ENCODE measurements at places on chromosomes 7 and 10.

DNA sequence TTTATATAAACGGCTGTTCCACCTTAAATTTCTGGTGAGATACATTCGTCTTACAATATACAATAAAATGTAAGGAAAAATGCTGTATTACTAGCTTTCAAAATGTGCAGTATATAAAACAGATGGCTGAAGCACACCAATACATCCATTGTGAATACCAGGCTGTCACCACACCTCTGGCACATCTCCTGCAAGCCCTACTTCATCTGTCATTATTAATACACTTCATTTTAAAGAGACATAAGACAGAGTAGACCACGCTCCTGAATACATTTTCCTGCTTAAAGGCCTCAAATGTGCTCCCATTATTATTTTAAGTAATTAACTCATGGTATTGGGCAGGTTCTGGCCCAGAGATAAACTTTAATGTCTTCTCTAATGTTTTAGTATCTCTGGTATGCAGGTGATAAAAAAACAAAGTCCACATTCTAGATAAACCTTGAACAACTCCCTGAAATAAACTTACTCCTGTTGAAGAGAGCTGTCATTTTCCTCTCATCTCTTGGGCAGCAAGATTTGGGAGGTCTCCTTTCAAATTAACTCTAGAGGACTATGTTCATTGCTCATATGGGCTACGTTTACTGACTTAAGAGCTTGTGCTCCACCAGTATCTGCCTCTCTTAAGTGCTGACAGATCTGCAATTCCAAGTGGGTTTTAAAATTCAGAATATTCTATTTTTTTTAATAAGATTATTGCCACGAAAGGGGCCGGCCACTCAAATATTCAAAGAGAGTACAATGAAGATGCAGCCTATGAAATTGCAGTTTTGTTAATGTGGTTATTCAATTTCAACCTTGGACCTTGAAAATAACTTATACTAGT, 396.5 kb upstream of the SEMA3D start:
- no peak for DNase-seq

GRCh38 chr7:141954334-141954733, 7.6 kb upstream of the CLEC5A start:
- no peak for DNase-seq

GRCh38 chr7:149102666-149103065, 12.1 kb upstream of the ZNF786 start:
- no peak for DNase-seq

GRCh38 chr7:92705831-92706230, 115.6 kb upstream of the FAM133B start:
- DNase-seq: no peak

- DNase-seq: no peak
Measured at GRCh38 chr7:117606132-117606531, 126.3 kb downstream of the CFTR start.

GRCh38 chr7:87337331-87337730, 8.1 kb upstream of the CROT start:
- DNase-seq: no peak

GRCh38 chr10:86071145-86071544, 295.4 kb downstream of the GRID1 start:
- DNase-seq: no peak

DNA sequence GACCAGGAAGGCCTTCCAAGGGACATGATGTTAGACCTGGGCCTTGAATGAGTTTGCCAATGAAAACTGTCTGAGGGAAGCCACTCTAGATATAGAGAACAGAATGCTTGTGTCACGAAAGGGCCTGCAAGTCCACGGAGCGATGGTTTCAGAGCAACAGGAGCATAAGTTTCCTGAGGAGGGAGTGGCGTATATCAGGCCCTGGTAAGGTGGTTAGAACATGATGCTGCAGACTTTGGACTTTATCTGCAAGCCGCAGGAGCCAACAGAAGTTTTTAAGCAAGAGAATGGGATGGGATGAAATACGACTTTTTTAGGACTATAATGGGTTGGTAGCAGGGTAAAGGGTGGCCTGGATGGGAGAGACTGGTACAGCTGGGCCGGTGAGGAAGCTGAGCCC, 136.0 kb downstream of the FGFR2 start:
- DNase-seq: no peak

DNA sequence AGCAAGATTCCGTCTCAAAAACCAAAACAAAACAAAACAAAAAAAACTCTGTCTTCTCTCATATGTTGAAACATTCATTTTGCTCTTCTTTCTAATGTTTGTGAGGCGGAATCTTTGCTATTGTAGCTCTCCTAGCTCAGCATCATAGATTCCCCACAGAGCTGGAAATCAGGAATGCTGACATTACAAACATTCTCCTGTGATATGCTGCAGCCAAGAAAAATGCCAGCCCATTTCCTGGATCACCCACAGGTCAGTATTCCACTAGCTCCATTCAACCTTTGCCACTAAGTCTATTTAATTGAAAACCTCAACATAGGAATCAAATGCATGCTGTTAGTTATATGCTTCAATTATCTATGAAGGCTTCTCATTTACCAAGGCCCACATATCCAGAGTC, 186.3 kb downstream of the IPMK start:
- DNase-seq: no peak

- DNase-seq: no peak
Measured at GRCh38 chr10:122733443-122733842, 33.8 kb upstream of the C10orf120 start.

GRCh38 chr7:128860158-128861073, 2.2 kb upstream of the ATP6V1F start:
- no peak for DNase-seq

DNA sequence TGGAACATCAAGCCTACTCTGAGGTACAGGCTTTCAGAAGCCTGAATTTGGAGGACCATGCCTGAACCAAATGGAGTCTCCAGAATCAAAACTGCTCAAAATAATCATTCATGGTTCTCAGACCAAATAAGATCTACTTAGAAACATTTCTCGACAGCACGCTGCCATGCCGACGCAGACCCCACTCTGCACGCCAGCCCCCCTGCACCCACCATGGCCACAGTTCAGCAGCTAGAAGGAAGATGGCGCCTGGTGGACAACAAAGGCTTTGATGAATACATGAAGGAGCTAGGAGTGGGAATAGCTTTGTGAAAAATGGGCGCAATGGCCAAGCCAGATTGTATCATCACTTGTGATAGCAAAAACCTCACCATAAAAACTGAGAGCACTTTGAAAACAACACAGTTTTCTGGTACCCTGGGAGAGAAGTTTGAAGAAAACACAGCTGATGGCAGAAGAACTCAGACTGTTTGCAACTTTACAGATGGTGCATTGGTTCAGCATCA, 6.6 kb upstream of the KMT2C start:
- DNase-seq: no peak

DNA sequence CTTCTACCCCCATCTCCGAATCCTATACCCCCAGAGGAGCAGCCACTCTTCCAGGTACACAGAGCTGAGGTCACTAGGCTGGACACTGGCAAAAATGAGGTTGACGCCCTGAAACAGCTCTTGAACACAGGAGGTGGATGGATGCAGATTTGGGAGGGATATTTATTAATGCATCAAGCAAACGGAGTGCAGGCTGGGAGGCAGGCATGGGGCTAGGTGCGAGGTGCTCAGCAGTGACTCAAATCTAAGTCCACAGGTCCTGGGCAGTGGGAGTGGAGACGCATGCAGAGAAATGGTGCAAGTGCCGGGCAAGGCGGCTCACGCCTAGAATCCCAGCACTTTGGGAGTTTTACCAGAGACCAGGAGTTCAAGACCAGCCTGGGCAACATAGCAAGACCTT, 11.0 kb downstream of the GUSB start:
- DNase-seq: no peak

DNA sequence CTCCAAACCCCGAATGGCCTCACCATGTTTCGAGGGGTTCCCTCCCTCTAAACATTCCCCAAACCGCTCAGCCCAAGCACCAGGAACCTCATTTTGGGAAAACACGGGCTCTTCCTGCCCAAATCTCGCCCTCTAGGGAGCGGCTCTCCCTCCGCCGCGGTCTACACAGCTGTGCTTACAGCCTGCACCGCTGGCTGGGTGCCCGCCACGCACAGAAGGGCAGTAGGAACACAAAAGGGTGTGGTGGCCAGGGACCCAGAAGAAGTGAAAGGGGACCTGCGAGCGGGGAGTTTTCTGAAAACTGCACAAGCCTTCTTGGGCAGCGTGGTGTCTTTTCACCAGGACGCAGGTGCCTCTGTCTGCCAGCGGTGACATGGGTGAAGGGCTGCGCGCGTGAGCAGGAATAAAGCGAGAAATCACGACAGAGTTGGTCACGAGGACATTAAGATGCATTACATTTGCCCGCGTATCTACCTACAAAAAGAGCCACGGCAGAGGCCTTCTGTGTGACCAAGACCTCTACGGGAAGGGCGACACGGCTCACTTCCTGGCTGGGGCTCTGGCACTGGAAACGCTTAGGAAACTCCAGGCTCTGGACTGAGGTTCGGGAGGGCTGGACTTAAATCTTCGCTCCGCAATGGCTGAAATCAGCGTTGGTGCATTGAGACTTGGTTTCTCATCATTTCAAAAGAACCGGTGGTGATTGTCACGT, 171.7 kb downstream of the LSM5 start:
- DNase-seq: no peak

DNA sequence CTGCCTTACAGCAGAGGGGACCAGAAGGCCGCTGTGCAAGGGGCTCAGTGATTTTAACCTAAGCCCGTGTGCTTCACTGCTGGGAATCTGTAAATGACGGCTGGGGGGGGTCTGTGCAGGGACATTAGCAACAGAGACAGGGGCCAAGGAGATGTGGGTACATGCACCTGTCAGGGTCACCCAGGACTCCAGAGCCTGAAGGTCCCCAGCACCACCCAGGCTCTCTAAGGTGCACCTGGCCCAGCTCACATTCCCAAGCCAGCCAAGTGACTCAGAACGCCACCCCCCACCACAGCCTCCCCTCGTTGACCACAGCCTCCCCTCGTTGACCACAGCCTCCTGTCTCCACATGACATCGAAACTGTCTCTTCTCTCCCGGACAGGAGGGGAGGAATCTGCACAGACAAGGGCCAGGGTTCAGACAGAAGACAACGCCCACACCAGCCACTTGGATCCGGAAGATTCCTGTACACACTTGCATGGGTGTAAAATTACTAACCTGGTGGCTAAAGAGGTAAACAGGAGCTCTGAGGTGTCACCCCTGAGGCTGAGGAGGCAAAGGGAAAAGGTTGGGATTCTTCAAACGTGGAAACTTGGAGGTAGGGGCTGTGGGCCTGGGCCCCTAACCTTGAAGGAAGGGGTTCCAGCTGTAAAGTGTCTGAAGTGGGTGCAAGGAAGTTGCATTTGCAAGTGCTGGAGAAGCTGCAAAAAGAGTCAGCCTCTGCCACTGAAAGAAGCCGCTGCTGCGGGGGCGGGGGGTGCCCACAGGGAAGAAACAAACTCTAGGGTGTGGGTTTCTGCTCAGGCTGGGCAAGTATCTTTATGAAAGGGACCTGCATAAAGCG, 27.0 kb downstream of the CALML3 start:
- no peak for DNase-seq

DNA sequence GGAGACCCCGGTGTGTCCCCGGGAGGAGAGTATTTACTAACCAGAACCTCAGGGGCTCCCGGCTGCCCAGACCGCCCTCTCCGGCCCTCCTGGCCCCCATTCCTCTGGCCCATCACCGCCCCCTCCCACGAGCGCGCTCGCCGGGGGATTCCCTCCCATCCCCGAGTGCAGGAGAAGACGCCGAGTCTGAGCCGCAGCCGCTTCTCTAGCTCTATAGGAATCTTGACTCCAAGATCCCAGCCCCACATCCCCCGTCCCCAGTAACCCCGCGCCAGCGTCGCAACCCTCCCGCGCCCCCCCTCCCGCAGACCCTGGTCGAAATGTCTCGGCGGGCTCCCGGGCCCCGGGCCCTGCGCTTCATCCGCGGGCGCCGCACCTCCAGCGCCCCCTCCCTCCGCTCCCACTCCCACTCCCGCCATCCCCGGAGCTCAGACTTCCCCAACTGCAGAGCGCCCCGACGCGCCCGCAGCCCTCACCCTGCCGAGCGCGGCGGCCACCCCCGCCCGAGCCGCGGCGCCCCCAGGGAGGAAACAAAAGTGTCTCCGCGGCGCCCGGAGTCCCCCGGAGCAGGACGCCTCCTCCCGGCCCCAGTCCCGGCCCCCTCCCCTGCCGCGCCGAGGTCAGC, 541 bp downstream of the ELMO1 start:
- peak; percentile 15 for DNase-seq

DNA sequence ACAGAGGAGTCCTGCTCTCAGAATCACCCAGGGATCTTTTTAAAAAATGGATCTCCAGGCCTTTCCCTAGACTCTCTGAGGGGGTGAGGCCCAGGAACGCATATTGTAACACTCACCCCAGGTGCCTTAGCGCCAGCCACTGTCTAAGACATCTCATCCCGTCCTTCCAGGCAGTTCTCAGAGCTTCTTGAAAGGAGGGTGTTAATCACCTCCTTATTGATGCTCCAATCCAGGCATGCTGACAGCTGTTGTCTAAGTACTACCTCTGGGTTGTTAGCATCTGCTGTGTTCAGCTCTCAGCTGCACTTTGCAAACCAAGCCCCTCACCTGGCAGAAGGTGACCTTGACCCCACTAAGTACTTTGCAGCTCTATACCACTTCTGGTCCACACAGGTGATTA, 36.0 kb downstream of the KIAA1549 start:
- DNase-seq: no peak

DNA sequence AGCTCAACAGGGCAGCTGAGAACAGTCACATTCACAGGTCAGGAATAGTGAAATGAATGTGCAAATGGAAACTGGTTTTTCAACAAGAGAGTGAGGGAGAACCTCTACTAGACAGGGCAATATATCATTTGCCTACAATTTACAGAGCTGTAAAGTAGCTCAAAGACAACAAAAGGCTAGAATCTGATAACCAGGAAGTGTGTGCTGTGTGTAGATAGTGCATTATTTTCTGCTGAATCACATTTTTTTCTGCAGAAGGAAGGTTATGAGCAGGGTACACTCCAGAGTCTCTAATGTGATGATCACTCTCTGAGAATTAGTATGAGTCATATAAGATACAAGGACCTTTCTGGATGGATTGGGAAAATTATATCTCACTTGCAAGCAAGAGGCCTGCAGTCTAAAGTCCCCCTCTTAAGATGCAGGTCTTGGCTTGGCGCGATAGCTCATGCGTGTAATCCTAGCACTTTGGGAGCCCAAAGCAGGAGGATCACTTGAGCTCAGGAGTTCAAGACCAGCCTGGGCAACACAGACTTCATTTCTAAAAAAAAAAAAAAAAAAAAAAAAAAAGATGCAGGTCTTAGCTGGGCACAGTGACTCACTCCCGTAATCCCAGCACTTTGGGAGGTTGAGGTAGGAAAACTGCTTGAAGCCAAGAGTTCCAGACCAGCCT, 59.9 kb upstream of the COBL start:
- DNase-seq: no peak

- no peak for DNase-seq
Measured at GRCh38 chr7:139782932-139783331, 5.1 kb upstream of the HIPK2 start.

GRCh38 chr7:70836279-70836678, 295.7 kb upstream of the GALNT17 start:
- no peak for DNase-seq

DNA sequence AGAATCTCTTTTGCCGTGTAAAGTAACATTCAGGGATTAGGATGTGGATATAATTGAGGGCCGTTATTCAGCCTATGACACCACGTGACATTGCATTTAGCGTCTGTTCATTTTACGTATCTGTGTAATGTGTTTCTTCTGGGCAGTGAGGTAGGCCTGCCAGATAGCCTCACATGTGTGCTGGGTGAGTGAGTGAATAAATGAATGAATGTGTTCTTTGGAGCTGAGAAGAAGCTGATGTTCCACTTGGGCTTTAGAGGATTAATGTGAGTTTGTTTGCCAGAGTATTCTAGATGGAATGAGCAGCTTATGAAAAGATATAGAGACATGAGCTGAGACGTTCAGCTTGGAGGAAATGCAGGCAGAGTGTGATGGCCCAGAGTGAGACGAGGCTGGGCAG, 55.0 kb downstream of the MINDY4 start:
- no peak for DNase-seq

Data from activated T-helper 1 cell treated with Interleukin-2 at 50 U/mL for 16 hours (primary cell).